ENCODE measurements at places on chromosomes 12 and 14.
A peak's percentile ranks its signal among the peaks of the same experiment; 100 is the strongest.

DNA sequence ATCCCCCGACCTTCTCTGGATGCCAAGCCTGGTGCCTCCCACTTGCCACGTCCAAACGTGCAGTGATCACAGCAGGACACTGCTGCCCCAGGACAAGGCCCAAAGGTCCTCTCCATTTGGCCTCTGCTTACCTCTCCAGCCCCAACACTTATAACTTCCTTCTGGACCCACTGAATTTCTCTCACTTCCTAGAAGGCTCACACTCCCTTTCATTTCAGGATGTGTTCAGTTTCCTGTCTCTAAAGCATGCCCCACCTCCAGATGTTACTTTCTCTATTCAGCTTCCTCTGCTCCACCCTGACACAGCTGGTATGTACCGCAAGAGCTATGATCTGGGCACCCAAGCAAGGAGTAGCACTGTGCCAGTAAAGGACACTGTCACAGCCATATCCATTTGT lies 33.0 kb downstream of the CDKL1 start:
- no peak for DNase-seq

GRCh38 chr12:52007158-52007921 lies 594 bp downstream of the TAMALIN start:
- DNase-seq: no peak

DNA sequence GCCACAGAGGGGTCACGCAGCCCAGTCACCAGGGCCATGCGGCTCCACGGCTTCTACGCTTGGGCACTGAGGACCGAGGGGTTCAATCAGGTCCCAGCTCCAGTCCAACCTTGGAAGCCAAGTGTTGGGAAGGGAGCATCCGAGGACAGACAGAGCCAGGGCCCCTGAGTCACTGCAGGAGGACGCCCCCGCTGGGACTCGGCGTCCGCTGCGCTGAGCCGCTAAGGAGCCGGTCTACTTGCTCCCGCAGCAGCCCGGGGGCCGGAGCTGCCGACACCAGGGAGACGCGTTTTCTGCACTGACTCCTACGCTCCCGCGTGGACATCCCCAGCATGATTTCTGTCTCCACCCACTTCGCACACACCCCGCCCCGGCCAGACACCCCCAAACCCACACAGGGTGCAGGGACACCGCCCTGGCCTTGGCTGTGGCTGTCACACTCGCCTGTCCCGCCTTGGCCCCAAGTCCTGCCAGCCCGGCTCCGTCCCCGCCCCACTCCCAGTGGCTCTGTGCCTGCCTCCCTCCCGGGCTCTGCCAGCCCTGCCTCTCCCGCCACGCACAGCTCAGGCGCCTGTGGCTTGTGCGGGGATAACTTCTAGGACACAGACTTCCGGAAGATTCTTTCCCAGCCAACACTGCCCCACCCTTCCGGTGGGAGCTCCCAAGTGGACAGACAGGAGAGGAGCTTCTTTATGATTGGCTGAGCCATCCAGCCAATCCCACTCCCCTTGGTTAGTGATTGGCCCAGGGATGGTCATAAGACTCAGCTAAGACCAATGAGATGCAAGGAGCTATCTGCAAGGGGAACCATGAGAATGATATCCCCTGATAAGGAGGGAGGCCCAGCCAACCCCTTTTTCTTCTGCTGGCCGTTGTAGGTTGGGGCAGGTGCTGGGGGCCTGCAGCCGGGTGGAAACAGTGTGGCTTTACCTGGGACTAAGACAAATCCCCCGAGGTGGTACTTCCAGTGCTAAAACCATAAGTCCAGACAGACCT lies 118.9 kb upstream of the SFSWAP start:
- no peak for DNase-seq

GRCh38 chr12:92312463-92312964 lies 166.9 kb upstream of the BTG1 start:
- no peak for DNase-seq

GRCh38 chr14:69711065-69711464 lies 55.9 kb upstream of the SRSF5 start:
- DNase-seq: no peak

DNA sequence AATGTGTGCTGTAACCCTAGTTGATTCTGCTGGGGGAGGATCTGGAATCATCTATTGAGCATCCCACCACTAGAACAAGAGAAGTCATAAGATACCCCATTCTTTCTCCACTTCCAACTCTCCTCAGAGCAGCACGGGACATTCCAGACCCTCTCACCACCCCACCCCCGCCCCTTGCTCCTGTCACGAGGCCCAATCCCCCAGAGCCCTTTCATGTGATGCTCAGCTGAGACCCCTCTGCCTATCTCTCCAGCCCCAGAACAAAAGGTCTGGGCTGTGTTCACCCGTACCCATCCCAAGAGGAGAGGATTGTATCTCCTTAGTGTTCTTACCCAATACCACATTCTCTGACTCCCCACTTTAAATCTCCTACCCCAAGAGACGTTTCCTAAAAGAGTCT lies 602 bp downstream of the PMEL start:
- no peak for DNase-seq

DNA sequence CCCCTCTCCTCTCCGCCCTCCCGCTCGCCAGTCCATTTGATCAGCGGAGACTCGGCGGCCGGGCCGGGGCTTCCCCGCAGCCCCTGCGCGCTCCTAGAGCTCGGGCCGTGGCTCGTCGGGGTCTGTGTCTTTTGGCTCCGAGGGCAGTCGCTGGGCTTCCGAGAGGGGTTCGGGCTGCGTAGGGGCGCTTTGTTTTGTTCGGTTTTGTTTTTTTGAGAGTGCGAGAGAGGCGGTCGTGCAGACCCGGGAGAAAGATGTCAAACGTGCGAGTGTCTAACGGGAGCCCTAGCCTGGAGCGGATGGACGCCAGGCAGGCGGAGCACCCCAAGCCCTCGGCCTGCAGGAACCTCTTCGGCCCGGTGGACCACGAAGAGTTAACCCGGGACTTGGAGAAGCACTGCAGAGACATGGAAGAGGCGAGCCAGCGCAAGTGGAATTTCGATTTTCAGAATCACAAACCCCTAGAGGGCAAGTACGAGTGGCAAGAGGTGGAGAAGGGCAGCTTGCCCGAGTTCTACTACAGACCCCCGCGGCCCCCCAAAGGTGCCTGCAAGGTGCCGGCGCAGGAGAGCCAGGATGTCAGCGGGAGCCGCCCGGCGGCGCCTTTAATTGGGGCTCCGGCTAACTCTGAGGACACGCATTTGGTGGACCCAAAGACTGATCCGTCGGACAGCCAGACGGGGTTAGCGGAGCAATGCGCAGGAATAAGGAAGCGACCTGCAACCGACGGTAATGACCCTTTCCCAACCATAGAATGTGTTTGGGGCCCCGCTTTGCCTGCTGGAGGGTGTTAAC lies 615 bp downstream of the CDKN1B start:
- DNase-seq: no peak

DNA sequence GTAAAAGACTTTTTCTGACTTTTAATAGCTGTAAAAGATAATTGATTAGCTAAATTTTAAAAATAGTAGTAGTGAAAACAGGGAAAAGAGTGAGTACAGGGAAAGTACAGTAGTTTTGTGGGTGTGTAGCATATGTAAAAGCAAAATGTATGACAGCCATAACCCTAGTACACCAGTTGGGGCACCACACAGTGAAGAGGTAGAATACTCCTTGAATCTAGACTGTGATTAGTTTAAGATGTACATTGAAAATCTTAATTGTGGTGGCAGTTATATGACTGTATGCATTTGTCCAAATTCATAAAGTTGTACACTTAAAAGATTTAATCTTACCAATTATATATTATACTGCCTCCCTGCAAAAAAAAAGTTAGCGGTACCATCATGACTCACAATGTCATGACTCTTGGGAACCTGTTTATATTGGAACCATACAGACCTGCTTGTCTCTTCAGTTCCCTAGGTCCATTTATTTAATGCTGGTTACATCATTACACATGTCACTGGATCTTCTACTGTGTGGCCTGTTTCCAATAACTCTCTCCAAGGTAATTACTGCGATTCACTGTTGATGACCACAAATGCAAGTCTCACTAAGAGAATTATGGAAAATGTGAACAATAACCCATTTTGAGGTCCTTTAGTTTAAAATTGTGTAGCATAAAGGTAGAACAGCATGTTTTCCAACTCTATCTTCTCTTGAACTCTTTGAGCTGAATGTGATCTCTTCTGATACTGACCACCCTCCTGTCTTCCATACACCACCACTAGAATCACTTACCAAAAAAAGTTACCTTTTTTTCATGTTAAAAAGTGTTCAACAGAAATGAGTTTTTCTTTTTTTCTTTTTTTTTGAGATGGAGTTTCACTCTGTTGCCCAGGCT lies 264.2 kb upstream of the AMIGO2 start:
- no peak for DNase-seq

DNA sequence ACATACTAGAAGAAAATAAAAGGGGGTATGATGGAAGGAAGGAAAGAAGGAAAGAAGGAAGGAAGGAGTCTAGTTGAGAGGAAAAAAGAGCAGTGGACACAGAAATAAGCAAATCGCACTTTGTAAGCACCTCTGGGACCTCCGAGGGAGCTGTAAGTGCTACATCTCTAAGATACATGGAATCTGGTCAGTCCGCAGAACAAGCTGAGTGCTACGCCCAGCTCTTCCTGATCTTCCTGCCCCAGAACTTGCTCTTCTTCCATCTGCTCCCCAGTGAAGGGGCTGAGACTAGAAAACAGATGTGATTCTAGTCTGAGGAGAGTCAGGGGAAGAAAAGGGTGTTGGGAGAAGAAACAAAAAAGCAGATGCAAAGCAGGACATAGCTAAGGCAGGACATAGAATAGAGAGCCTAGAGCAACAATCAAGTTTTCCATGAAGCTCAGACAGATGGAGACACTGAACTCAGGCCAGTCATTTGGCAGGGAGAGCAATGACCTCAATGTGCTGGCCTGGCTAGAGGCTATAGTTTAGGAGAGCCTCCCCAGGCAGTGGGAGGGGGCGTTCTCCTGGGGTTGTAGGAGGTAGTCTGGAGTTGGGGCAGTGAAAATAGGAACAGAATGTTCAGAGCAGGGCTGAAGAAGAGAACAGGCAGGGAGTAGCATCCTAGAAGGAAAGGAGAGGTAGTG lies 1.7 kb upstream of the MFAP5 start:
- DNase-seq: no peak

- DNase-seq: peak; percentile 74
Measured at GRCh38 chr12:124804011-124804621, 59.5 kb downstream of the SCARB1 start.

Measured in RWPE1 (cell line).